ENCODE measurements at places on chromosomes 12 and 14.

- no peak for DNase-seq
Observed at GRCh38 chr12:124827588-124828184, 36.0 kb downstream of the SCARB1 start.

DNA sequence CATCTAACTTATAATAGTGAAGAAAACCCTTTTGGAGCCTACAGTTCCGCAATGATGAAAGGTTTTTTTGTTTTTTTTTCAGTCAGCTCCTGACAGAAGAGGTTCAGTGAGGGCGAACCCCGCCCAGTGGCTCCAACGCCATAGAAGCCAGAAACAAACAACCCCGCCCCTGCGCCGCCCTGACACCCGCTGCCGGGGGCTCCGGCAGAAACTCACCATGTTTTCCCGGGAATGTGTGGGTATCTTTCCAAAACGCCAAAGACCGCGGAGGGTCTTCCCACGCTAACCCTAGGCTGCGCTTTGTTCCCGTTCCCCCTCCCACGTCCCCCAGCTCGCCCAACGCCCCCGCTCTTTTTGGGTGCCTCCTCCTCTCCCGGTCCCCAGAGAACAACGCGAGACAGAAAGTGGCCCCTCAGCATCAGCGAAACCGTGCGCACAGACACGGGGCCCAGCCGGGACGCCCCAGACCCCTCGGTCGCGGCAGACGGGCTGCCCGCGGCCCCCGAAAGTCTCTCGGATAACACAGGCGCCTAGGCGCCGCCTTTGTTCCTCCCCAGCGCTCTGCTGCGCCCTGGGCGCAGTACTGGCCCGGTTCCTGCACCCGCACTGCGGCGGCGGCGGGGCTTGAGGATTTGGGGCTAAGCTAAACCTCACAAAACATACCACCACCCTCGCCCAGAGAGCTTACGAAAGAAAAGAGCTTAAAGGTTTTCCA lies 522 bp downstream of the TUBA1A start:
- DNase-seq: peak; percentile 56

DNA sequence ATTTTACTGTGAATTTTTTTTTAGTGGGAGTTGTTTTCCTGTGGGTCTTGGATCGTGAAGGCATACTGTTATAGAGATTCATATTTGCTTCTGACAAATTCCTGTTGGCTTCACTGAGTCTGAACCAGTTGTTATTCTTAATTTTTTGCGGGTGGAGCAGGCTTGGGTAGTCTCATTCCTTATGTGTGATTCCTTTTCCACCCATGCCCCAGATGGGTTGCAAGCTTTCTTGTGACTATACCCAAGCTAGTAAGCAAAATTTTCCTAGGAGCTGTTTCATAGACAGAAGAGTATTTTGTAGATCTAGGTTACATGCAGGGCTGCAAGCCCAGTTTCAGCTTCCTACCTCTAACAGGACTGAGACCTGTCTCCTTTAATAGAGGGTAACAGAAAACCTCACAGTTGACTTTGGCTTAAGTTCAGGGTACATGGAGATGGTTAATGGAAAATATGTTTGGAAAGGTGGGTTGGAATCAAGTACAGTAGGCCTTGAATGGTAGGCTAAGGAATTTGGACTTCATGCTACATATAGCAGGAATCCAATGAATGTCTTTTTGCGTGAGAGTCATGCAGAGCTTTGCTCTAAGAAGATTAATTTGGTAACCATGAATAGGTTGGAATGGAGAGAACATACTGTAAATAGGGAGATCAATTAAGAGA lies 29.0 kb downstream of the TRMT5 start:
- DNase-seq: no peak

DNA sequence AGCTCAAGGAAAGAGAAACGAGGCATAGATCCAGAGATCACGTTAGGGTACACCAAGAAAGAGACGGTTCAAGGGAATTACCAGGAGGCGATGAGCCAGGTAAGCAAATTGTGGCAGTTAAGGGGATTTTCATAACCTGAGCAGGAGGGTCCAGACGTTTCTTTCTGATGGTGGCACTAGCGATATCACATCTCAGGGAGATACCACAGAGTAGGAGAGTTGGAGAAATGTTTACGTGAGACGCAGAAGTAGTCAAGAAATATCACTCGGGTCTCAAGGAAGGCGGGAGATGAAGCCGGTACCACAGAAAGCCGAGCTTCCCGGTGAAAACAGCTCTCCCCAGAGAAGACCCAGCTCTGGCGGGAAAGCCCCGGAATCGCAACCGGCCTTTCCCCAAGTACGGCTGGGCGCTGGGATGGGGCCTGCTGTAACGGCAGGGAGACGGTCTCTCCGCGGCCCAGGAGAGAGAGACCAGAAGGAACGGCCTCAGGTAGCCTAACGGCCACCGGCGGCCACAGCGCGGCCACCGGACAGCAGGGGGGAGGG lies 485 bp downstream of the SENP1 start:
- DNase-seq: no peak

GRCh38 chr14:100283984-100284881 lies 22.0 kb downstream of the SLC25A29 start:
- no peak for DNase-seq

- DNase-seq: no peak
Observed at GRCh38 chr12:63766498-63766897, 13.2 kb upstream of the RXYLT1 start.

- no peak for DNase-seq
Observed at GRCh38 chr12:16473610-16474326, 126.3 kb downstream of the MGST1 start.

- no peak for DNase-seq
Observed at GRCh38 chr12:129873111-129873832, 30.6 kb downstream of the TMEM132D start.

GRCh38 chr12:12387501-12387900 lies 30.6 kb downstream of the BORCS5 start:
- DNase-seq: no peak

DNA sequence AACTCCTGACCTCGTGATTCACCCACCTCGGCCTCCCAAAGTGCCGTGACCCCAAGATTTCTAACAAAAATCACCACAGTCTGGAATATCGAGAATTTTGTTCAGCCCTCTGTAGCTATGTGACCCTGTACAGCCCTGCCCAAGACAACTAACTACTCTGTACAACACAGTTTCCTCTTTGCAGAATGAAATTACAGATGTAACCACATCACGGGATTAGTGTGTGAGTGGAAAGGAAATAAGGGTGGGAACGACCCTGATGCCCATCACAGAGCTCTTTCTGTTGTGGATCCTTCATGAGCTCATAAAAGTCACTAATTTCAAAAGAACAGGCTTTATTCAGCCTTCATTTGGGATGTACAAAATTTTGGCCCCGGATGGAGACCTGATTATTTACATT lies 50.5 kb upstream of the KRR1 start:
- DNase-seq: no peak

GRCh38 chr14:104280085-104280901 lies 141.9 kb downstream of the KIF26A start:
- no peak for DNase-seq

DNA sequence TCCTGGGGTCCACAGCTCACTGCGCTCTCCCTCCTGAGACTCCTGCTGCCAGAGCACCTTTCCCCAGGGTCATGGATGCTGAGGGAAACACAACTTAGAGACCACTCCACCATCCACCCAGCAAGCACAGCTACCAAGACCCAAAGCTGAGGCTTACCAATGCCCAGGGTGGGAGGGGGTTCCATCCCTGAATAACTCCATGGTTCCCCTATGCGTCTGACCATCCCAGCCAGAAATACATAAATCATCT lies 36.3 kb downstream of the DAD1 start:
- DNase-seq: no peak

DNA sequence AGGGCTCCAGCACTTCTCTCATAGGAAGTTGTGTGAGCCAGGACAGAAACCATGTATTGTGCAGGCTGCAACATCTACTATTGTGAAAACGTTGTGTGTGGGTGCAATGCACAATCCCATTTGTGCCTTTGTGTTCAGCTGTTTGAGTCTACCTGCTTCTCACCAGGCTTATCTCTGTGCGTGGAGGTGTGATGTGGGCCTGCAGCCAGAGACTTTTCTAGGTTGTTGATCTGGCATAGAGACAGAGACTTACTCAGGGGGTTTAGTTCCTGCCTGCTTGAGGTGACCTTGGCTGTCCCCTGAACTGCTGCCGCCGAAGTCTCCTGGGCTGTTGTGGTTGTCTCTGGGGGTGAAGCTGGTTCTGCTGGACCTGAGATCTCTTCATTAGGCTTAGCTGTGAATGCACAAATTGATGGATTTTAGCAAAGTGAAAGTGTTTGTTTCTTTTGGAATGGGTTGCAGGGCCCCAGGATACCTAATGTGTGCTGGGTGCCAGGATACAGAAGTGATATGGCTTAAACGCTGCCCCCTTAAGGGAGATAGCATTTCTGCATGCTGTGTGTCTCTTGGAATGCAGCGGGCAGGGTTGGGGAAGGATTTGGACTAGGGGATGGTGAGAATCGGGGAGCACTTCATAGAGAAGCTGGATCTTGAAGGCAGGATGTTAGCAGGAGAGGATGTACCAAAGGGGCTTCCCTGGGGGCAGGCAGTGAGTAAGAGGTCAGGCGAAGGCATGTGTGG lies 2.5 kb downstream of the LACRT start:
- no peak for DNase-seq

DNA sequence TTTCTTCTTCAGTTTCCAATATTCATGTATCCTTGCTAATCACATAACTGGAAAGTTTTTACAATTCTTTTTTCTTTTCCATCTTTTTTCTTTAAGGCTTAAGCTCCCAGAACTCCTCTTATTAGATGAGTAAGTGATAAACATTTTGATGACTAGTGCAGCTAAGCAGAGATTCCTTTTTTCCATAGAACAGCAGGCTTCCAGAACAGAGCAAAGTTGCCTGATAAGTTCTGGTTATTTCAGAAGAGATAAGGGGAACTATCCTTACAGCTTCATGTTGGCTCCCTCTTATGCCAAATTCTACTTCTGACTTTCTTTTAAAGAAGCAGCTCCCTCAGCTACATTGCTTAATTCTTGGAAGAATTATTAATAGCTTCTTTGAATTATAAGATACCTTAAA lies 194.7 kb upstream of the FAR2 start:
- DNase-seq: no peak

DNA sequence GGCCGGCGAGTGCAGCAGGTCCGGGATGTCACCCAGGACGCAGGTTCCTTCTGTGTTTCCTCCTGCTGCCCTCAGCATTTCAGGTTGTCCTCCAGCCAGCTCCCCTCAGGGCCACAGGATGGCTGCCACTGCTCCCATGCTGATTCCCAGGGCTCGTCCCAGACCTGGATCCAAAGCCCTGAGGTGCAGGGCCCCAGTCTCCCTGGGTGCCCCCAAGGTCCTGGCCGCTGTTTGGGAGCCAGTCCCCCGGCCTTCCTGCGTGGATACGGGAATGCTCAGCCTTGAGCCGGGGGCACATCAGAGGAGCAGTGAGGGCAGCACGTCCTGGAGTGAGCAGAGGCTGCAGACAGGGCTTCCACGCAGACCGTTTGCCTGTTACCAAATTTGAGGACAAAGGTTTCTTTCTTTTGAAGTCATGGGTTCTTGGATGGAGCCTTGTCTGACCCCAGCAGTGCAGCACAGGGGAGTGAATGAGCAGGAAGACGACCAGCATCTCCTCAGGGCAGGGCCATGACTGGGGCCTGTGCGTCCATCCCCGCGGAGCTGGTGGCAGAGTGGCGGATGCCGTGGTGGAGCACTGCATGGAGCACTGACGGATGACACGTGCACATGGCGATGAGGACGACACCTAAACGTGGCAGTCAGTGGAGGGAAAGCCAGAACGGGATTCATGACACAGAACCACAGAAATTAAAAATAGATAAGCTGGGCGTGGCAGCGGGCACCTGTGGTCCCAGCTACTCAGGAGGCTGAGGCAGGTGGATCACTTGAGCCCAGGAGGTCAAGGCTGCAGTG lies 12.5 kb upstream of the CACNA2D4 start:
- DNase-seq: no peak

DNA sequence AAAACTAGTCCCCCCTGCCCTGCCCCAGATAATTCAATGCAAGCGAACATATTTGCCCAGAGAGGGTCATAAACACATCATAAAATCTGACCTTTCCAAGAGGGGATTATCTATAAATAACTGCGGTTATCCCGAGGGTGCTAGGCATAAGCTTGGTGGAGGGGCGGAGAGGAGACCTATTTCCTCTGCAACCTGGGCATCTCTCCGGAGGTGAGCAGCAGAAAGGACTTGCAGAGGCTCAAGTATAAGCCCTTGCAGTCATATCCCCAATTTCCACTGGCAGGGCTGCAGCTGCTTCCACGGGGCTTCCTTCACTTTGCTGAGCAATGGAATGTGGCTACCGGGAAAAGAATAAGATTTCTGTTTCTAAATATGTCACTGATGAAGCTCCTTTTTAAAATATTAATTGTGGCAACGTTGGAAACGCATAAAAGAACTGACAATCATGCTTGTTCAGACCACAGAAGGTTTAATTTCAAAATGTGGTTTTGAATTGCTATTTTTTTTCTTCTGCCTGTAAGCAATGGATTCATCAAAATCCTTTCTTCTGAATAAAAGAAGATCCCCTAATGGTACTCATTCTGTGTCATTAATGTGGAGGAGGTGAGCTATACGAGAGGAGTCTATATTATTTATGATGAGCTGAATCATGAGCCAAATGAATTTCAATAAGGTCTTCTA lies 268.9 kb upstream of the ATP2B1 start:
- no peak for DNase-seq

DNA sequence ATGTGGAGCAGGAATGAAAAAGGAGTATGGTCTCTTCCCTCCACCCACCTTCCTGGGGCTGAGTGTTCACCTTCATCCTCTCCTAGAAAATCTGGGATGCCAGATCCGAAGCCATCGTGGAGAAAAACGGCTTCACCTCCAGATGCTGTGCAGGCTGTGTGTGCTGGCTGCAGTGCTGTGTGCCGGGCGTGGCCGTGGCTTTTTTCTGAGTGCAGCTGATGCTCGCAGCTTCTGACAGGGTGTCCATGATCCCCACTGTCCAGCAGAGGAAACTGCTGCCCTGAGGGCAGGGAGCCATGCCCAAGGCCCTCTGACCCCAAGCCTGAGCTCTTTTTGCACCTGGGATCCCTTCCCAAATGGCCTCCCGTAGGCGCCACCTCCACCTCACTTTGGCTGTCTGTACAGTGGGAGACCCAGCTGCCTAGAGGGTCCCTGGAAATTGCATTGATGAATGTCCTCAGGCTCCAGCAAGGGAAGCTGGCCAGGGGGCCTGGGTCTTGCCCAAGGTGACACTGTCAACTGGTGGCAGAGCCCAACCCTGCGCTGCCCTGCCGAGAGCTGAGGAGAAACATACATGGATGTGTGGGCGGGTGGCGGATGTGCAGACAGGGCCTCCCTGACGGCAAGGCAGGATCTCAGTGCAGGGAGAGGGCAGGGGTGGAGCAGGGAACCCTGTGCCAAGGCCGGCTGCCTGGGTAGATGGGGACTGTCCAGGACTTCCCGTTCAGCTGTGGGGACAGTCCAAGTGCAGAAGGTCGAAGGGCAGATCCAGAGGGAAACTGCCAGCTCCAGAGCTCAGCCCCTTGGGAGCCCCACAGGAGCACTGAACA lies 53.3 kb downstream of the BEGAIN start:
- no peak for DNase-seq

DNA sequence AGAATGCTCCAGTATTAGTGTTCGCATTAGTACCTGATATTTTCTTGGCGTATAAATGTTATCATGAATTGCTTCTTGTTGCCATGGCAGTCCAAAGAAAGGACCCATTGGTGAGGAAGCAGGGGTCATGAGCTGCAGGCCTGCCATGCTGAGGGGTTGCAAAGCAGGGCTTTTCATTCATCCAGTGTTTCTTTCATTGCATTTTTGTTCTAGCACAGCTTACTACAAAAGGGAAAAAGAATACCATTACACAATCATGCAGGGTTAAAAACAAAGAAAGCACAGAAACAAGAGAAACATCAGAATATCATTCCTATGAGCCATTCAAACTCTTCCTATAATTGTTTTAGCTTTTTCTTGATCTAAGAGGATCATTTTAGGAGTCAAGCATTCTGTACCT lies 24.0 kb downstream of the DICER1 start:
- DNase-seq: no peak

GRCh38 chr14:24802236-24802635 lies 168.2 kb upstream of the GZMB start:
- DNase-seq: no peak
